NCI-H1092 treated with DMSO at 0.1 percent for 48 hours (cell line): ENCODE measurements at places on chromosomes 16 and 17.

GRCh38 chr16:53872248-53873221 is 168.6 kb downstream of the FTO start:
- no peak for DNase-seq

DNA sequence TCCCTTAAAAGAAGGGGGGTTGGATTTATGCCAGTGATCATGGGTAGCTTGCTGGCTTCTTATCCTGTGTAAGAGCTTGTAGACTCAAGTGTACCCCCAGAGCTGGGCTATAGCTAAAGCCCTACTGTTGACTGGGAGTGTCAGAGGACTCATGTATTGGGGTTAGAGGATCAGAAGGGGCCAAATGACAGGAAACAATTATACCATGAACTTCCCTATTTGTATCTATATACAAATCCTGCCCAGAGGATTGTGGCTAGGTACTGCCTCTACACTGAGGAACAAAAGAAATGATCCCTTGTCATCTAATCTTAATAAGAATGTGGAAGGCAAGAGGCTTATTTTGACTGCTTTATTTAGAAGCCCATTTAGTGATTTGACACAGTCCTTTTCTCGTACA is 14.3 kb downstream of the ZP2 start:
- DNase-seq = no peak

- DNase-seq = no peak
Observed at GRCh38 chr16:5965321-5965720, 867.7 kb upstream of the EEF2KMT start.

GRCh38 chr17:81066072-81066471 is 31.1 kb downstream of the BAIAP2 start:
- DNase-seq = no peak

- peak; percentile 56 for DNase-seq
Observed at GRCh38 chr16:51592001-51592501, 441.0 kb upstream of the SALL1 start.

DNA sequence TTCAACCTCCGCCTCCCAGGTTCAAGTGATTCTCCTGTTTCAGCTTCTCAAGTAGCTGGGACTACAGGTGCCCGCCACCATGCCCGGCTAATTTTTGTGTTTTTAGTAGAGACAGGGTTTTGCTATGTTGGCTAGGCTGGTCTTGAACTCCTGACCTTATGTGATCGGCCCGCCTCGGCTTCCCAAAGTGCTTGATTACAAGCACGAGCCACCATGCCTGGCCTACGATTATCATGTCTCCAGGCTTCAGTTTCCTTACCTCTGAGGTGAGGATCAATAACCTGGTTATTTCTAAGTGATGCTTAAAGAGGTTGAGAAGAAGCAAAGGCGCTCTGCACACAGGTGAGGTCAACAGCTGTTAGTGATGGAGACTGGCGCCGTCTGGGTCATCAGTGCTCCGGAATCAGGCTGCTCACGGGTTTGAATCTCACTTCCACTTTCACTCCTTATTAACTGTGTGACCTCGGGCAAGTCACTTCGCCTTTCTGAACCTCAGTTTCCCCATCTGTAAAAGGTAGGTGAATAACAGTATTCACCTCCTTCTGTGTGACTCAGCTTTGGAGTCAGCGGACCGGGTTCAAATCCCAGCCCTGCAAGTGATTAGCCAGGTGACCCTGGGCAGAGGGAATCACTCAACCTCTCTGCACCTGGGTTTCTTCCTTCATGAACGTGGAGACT is 745 bp upstream of the ABCC1 start:
- no peak for DNase-seq

DNA sequence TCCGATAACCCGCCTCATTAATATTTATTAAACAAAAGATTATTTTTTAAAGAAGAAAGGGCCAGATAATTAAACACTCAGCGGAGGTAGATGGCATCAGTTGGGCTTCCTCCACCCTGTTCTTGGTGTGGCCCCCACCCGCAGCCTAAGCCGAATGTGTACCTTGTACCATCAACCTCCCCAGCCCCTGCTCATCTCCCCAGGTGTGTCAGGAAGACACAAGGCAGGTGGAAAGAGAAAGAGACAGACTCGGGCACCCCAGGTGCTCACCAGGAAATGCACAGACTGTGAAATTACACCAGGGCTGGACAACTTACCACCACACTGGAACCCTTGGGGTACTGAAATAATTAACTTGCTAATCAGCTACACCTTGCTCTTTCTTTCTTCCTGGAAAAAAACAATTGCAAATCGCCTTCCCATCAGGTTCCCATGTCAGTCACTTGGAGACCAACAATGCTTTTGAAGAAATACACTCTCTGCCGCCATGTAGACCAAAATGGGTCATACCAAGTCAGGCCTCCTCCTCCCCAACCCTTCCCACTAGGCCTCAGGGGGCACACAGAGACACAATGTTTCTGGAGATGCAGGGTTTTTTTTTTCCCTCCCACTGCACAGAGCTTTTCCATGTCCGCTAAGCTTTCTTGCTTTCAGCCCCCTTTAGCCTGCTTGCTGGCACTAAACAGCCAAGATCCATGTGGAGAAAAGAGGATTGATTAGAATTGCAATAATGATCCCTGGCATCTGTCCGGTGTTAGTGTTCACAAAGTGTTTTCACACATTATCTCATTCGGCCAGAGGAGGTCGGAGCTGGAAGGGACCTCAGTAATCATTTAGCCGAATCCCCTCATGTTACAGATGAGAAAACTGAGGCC is 8.6 kb upstream of the LHX1 start:
- no peak for DNase-seq

GRCh38 chr17:4969047-4969550 is 1.5 kb upstream of the SPAG7 start:
- DNase-seq = no peak

DNA sequence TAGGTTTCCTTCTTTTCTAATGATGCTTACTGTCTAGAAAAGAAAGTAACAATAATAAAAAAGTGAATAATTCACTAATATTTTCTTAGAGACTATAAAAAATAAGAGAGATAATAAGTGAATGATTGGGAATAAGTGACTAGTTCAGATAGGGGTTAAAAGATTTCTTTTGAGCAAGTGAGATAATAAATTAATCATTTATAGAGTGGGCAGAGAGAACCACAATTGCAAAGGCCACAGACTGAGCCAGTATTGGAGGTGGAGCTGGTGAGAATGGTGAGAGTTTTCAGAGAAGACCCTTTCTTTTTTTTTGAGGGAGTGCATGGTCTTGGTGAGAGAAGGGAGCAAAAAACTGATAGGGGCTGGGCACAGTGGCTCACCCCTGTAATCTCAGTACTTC is 159.1 kb upstream of the SALL1 start:
- no peak for DNase-seq

- DNase-seq = no peak
Observed at GRCh38 chr17:7982173-7982572, 20.2 kb upstream of the GUCY2D start.

DNA sequence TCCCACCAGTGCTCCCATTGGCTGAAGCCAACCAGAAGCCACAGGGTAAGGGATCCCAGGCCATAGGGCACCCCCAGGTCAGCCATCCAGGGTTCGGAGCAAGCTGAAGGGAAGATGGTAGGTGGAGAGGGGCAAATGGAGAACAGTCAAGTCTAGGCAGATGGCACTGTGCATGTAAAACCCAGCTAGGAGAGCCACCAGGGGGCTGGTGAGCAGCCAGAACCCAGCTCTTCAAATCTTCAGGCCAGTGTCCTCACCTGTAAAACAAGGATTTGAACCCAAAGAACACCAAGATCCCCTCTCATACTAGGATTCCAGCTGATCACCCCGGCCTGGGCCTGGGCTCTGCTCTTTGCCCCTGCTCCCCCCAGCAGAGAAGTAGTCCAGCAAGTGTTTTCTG is 43.5 kb downstream of the GINS3 start:
- no peak for DNase-seq

GRCh38 chr17:77959126-77959925 is 823 bp downstream of the TNRC6C start:
- peak; percentile 25 for DNase-seq

DNA sequence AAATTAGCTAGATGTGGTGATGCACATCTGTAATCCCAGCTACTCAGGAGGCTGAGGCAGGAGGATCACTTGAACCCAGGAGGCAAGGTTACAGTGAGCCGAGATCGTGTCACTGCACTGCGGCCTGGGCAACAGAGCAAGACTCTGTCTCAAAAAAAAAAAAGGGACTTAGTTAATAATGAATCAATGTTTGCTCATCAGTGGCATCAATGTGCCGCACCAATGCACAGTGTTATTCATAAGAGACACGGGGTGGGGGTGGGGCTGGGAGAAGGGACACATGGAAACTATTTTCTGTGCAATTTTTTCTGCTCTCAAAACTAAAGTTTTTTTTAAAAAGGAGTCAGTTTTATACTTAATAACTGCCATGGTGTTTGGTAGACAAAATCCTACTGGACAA is 6.8 kb upstream of the ATP2C2 start:
- DNase-seq = no peak

- no peak for DNase-seq
Observed at GRCh38 chr16:87245511-87245910, 71.7 kb downstream of the C16orf95 start.

- DNase-seq = no peak
Observed at GRCh38 chr17:65279456-65279855, 142.3 kb downstream of the RGS9 start.

DNA sequence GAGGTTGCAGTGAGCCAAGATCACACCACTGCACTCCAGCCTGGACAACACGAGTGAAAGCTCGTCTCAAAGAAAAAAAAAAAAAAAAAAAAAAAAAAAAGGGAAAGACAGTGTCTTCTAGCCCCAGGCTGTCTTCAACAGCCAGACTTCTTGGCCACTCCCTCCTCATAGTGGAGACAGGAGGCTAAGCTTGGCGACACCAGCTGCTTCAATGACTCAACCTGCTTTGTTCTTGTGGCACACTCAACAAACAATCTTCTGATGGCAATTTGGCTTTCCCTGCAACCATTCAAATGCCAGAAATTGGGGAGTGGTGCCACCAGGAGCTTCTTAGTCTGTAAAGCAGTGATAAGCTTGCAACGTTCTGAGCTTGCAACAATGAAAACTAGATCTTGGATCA is 290.4 kb upstream of the DYNLRB2 start:
- no peak for DNase-seq

- DNase-seq = no peak
Observed at GRCh38 chr17:9473711-9474110, 101.9 kb downstream of the STX8 start.

GRCh38 chr17:63762161-63763078 is 11.0 kb downstream of the CCDC47 start:
- DNase-seq = no peak

DNA sequence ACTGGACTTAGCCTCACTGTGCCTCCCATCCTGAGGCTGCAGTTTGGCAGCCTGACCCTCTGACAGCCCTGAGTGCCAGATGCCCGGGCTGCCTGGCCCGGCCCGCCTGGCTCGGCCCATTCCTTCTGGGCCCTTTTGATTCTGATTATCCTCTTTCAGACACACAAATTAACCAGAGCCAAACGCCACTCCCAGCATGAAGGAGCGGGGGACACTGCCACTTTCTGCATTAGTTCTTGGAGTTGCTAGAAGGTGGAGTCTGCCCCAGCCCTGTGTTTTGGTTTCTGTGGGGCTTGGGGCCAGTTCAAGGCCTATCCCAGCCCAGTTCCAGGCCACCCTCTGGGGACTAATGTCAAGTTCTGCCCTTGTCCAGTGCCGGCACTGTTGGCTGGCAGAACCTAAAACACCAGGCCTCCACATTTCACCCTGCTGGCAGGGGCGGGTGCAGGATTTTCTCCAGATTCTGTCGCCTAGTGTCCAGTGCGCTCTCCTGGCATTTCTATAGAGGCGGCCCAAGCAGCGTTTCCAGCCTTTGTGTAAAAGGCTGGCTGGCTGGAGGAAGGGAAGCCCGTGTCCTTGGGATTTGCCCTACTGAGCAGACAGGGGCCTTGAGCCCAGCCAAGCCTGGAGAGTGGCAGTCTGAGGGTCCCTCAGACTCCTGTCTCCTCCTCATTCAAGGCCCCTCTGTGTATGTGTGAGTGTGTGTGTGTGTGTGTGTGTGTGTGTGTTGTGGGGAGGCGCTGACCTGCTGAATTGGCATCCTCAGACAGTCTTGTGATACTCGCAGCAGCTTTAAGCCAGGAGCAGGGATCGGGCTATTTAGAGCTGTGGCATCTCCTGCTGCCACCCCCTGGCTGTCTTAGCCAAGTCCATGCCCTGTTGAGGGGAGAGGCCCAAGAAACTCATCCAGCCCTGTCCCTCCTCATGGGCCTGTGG is 21.4 kb downstream of the PLCD3 start:
- no peak for DNase-seq

GRCh38 chr16:89847051-89847939 is 19.0 kb downstream of the SPIRE2 start:
- DNase-seq = peak; percentile 10

- DNase-seq = no peak
Observed at GRCh38 chr17:1154704-1155103, 25.1 kb downstream of the ABR start.

DNA sequence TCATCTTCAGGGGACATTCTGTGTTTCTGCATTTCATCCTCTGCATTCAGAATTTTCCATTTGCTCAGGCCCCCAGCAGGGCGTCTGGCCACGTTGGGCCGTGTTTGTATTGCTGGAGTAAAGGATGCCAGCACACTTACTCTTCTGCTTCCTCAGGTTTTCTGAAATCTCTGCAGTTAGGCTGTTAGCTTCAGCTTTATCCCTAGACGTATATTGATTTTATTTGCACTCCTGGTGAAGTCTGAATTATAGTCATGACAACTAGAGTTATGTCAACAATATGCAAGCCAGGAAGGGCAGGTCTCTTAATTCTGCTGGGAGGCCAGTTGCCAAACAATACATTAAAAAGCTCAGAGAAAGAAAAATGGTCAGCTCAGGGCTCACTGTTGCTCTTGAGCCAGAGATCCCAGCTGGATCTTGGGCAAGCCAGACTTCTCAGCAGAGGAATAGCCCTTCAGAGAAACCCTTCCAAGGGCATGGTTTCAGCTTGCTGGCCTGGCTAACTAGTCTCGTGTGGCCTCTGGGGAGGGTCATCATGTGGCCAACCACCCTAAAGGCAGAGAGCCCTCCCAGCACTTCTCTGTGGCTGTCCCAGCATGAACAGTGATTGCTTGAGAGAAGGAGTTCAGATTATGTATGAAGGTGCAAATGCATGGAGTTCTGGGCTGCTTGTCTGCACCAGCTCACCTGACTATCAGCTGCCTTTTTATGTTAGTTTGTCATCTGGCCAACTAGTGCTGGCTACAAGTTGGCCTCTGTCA is 110.2 kb upstream of the CACNG5 start:
- peak; percentile 93 for DNase-seq

DNA sequence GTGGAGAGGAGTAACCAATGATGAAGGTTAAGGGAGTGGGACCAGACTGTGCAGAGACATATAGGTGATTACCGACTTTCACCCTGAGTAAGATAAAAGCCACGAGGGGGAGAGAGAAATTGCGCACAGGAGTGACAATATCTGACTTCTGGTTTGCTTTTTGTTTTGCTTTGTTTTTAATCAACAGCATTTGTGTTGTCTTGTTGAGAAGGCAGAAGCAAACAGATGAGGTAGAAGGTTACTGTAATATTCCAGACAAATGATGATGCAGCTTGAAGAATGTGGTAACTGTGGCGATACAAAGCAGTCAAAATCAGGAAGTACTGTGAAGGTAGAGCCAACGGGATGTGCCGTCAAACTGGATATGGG is 7.5 kb downstream of the PELP1 start:
- no peak for DNase-seq

- no peak for DNase-seq
Observed at GRCh38 chr16:82682767-82683166, 56.0 kb downstream of the CDH13 start.
